Parietal lobe (tissue), 2 donors: ENCODE measurements at places on chromosomes 13 and 19. TPM values are rescaled to one million over a fixed set of nuclear protein-coding genes. Genes with fewer than 3 reads are reported as not detected.

Gene ABHD13
- total RNA-seq = 17.2 TPM

Gene SIGLEC6
- total RNA-seq = not detected

Gene HSPB6
- total RNA-seq = not detected

Gene GRK1
- total RNA-seq = 1.3 TPM

Gene EPS8L1
- total RNA-seq = 3.1 TPM

Gene HNRNPM
- total RNA-seq = 121 TPM

Gene ITPKC
- total RNA-seq = 7.5 TPM

Gene THSD8
- total RNA-seq = not detected

Gene DUS3L
- 16.3 TPM for total RNA-seq

Gene CACNG6
- total RNA-seq = not detected

Gene LRRC63
- 4.4 TPM for total RNA-seq

Gene NPAS1
- total RNA-seq = 10.0 TPM

Gene PRR19
- total RNA-seq = 2.8 TPM

Gene NTF4
- not detected for total RNA-seq

Gene SHISA7
- 8.5 TPM for total RNA-seq

Gene CRLF1
- 2.8 TPM for total RNA-seq

Gene SIGLEC10
- total RNA-seq = 1.9 TPM

Gene FXYD1
- total RNA-seq = not detected

Gene TMEM255B
- total RNA-seq = 0.31 TPM

Gene ZNF253
- 52.6 TPM for total RNA-seq

Gene COL4A2
- 71.1 TPM for total RNA-seq

Gene SLC15A1
- not detected for total RNA-seq

Gene LRRC4B
- 79.8 TPM for total RNA-seq

Gene RGS9BP
- total RNA-seq = 1.3 TPM

Gene STARD13
- 18.8 TPM for total RNA-seq

Gene CLEC17A
- total RNA-seq = not detected

Gene OR7C1
- total RNA-seq = not detected

Gene DACT3
- total RNA-seq = 14.7 TPM

Gene RDH8
- total RNA-seq = not detected

Gene SPACA4
- total RNA-seq = not detected
